ENCODE measurements at places on chromosomes 4 and X. TPM values are rescaled to one million over a fixed set of nuclear protein-coding genes. Genes with fewer than 3 reads are reported as not detected.

DNA sequence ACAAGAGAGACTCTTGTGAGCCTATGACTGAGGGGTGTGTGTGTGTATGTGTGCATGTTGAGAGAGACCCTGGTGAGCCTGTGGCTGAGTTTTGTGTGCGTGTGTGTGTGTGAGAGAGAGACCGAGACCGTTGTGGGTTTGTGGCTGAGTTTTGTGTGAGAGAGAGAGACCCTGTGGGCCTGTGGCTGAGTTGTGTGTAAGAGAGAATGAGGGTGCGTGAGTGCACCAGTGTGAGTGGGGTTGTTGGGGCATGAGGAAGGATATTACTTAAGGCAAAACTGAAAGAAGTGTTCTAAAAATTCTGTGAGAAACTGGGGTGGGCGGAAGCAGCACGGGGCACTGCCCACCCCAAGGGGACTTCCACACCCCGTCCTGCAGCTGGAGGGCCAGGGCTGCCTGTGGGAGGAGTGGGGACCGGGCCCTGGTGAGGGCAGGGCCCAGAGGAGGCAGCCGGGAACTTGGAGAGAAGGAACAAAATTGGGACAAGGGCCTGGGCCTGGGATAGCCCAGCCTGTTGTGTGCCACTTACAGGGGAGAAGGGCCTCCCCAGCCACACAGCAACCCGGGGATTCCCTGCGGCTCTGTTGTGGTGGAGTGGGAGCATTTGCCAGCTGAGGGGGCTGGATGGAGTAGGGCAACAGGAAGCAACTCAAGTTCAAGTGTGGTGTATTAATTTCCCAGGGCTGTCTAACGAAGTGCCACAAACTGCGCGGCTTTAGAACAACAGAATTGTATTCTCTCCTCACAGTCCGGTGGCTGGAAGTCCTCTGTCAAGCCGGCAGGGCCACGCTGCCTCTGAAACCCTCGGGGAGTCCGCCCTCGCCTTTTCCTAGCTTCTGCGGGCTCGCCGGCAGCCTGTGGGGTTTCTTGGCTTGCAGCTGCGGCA is 22.1 kb downstream of the TMEM131L start:
- peak; percentile 32 for DNase-seq

- DNase-seq, result no peak
Observed at GRCh38 chr4:10684631-10685030, at the start of gene CLNK. TSS of gene CLNK (minus strand) at chr4:10684768. CDS start at chr4:10667869, 16,899 bp downstream.

GRCh38 chr4:41268721-41269517 is 12.2 kb downstream of the UCHL1 start:
- DNase-seq, result no peak

DNA sequence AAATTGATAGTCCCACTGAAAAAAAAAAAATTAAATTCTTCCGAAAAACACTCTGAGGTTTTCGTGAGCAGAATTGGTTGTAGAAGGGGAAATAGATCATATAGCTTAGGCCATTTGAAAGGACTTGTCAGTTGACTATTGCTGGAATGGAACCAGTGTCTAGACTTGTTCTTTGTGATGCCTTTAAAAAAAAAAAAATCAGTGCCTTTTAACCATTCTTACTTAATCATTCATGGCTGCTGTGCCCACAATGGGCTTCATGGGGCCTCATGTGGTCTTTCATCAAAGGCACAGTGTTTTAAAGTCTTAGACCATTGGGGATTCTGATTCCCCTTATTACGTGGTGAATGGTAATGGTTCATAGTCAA is 139.3 kb downstream of the AFF1 start:
- DNase-seq, result no peak

DNA sequence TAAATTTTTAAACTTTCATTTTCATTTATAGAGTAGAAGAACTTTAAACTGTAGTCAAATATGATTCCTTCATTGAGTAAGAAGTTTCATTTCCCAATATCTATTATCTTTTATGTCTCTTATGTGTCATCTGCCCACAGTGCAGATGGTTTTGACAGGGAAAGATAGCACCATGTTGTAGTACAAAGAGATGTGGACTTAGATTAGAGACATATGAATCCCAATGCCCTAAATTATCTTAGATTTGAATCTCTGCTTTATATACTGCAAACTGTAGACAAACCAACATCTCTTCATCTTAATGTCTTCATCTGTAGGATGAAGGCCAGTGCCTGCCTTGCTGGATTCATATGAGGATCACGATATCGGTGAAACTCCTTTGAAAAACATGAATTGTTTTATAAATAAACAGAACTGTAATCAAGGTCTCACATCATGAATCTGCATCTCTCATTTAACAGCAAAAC is 217.5 kb downstream of the BANK1 start:
- no peak for DNase-seq

DNA sequence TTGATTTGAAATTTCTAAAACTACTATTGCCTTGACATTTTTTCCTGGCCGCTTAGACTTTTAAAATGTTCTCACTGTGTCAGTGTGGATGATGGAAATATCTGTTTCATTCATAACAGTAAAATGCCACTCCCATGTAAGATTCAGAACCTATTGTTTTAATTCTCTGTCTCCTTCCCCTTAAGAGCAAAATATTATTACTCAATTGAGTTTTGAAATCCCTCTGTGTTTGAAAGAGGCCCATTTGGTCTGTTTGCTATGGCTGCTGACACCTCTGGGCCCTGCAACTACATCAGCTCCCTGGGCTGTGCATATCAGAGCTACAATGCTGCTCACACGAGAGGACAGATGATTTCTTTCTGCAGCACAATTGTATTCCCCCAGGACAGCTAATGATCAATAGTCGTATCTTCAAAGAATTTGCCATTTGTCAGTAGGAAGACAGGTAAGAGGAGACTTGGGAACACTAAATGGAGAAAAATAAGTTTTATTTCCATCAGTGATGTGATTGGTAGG is 388.0 kb upstream of the GALNT7 start:
- no peak for DNase-seq

GRCh38 chrX:15873566-15873965 is 19.0 kb upstream of the AP1S2 start:
- no peak for DNase-seq

DNA sequence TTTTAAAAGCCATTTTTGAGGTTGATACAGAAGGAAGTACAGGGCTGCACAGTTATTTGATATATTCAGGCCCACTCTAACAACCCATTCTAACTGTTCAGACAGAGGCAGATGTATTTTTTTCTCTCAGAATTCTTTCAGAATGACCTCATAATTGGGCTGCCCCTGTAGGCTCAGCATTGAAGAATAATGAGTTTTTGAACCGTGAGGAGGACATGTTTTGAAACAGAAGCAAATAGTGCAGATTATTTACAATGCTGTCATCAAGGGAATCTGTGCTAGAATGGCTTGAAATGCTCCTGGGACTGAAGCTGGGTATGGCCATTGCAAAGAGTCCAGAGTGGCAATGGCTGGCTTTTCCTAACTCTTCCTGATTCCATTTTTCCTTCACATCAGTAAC is 158.1 kb downstream of the SOX3 start:
- peak; percentile 2 for DNase-seq

DNA sequence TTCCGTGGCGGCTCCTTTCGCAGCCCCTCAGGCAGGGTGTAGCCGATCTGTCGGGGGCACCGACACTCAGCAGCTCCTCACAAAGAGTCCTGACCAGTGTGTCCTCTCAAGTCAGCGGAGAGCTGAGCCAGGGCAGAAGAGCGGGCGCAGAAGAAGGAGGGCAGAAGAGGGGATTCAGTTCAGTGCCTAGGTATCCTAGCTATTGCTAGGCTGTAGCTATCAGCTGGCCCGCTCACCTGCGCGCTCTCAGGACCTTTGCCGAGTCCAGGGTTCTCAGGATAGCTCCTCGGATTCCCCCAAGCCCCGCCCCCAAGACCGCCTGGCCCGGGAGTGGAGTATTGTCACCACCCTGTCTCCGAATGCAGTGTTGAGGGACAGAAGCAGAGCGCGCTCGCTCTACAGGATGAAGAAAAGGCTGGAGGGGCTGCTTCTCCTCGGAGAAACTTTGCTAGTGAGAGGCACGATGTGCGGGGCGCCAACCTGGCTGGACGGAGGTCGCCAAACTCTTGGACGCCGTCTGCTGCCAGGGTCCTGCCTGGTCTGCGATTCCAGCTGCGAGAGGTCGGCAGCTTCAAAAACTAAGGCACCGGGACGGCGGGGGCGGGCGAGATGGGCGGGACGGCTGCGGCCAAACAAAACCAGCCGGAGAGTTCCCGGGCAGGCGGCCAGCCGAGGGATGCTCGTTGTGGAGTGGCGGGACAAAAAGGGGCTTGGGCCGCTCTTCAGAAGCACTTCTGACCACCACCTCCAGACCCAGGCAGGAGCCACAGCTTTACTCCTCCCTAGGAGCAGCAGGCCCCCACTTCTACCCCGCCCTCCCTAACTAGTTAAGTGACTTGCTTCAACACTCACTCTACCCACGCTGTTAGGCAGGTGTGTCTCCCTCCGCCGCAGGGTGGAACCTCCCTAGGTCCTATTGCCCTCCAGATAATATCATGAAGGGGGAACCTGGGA is at the start of gene XKRX:
Gene XKRX, minus strand, starts transcription at position 258 of the 954 bp plus-strand sequence. CDS start 613 bp downstream, outside the sequence.
- DNase-seq, result peak; percentile 17

DNA sequence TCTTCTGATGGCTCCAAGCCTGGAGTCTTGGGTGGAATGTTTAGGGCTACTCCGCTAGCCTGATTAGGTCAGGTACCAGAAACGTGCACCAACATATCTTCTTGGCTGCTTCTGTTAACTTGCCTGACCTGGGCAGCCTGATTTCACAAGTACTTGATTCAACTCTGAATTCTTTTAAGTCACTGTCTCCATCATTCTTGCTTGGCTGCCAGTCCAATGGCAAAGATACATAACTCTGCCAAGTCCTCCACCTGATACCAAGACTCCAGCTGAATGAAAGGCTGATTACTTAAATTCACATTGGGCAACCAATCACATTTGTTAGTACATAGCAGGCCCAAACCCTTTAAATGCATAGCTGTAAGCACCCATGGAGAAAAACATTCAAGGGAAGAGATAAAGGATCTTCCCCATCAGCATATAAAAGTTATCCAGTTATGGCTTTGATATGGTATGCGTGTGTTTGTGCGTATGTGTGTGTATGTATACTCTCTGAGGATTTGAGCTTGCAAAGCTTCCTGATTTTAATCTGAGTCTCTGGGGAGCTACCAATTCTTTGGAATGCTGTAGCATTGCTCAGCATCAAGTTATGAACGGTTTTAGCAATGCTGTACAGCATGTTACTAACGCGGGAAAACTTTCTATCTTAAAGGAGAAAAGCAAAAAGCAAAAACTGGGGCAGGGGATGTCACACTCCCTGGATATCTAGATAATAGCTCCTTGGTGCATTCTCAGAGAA is 917.2 kb downstream of the DMD start:
- no peak for DNase-seq

CT45A5 gene
- total RNA-seq, result not detected

MAGEC3 gene
- total RNA-seq, result not detected

- no peak for DNase-seq
Observed at GRCh38 chr4:112213856-112214255, 17.7 kb upstream of the AP1AR start.

DNA sequence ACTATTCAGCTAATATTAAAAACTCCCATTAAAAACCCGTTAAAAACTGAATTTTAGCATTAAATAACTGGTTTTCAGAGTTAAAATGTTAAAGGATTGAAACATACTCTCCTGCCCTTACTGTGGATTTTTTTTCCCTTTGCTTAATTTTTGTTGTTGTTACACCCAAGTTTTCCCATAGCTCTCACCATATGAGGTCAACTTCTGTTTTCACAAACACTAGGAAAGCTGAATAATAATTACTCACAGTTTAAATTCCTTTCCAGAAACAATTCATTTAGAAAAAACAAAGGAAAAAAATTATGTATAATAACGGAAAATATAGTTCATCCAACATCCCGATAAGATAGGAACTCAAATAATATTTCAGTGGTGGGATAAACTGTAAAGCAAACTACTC is 129.0 kb downstream of the PPP3CA start:
- DNase-seq, result no peak

DNA sequence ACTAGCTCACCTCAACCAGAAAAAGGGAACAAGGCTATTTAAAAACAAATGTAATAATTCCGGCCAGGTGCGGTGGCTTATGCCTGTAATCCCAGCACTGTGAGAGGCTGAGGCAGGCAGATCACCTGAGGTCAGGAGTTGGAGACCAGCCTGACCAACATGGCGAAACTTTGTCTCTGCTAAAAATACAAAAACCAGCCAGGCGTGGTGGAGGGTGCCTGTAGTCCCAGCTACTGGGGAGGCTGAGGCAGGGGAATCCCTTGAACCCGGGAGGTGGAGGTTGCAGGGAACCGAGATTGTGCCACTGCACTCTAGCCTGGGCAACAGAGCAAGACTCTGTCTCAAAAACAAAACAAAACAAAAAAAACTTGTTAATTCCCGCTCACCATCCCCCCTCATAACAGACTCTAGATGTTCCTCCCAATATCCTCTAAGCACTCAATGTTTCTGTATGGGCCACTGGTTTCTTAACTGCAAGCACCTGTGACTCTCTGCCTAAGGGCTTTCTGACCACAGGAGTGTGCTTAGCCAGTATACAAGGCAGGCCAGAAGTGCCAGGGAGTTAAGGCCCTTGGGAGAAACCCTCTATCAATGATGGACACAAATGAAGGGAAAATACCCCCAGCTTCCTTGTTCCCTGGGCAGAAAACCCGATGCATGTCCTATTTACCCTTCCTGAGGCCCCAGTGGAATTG is 21.0 kb upstream of the THOC2 start:
- DNase-seq, result no peak

GRCh38 chr4:133474501-133474900 is 325.4 kb downstream of the PCDH10 start:
- DNase-seq, result no peak

DNA sequence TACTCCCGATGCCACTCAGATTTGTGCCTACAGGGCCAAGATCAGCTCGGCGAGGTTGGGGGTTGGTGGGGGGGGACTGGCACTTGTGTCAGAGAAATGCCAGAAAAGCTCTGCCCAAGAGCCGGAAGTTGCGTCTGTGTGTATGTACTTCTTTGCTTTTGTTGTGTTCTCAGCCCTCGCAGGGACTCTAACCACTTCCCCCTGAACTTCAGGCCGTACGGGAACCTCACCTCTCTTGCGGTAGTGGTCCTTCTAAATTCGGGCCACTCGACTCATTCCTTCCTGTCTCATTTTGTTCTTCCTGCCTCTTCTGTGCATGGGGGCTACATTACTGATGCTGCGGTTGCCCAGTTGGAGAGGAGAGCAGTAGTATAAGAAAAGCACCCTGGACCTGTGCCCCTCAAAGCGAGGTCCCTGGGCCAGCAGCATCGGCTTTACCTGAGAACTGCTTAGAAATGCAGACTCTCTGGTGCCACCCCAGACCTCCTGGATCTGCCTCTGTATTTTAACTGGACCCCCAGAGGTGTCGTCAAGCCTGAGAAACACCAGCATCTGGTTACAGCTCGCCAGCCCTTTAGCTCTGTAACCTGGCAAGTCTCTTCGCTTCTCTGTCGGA is 146.3 kb upstream of the RPS6KA3 start:
- no peak for DNase-seq

SEPTIN6 gene
- 61.5 TPM for total RNA-seq

DNA sequence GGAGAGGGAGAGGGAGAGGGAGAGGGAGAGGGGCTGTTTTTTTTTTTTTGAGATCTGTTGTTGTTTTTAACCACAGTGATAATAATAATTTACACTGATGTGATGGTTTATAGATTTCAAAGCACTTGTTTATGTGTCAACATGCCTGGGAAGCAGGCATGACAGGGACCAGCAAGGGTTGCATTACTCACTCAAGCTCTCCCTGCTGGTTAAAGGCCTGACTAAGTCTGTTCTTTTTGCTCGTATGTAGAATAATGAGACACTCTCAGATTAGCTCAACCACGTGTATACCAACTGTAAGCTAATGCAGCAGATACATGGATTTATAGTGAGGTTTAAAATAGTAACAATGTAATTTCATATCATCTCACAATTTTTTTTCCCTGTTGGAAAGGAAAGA is 134.6 kb upstream of the BOD1L1 start:
- no peak for DNase-seq

NWD2 gene
- not detected for total RNA-seq

Data from A673 (cell line).